ENCODE measurements at places on chromosomes 3 and 15.

- DNase-seq, result no peak
Observed at GRCh38 chr3:32281570-32282106, 43.2 kb downstream of the CMTM8 start.

GRCh38 chr15:66884115-66884622 lies 181.2 kb upstream of the SMAD3 start:
- no peak for DNase-seq

DNA sequence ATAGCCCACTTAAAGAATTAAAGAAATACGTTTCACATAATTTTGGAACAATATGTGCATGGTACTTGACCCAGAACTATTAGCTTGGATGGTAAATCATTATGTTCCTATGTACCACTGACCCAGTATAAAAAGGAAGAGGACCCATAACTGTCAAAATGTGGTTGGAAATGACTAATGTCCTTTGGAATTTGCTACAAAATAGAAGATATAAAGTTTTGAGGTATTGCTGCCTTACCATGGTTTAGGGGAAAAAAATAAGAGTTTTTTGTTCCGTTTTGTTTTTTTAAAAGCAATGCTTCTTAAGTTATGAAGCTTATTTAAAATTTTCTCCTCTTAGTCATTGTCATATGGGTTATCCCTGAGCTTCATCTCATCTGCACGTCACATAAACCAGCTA lies 15.8 kb upstream of the TFDP2 start:
- no peak for DNase-seq

- DNase-seq, result no peak
Observed at GRCh38 chr3:126355777-126356372, 1.3 kb downstream of the KLF15 start.
